Stimulated activated CD8-positive, alpha-beta memory T cell treated with anti-CD3 and anti-CD28 coated beads, Interleukin-15, amount 100 ng/mL, for 48 hours (primary cell): ENCODE measurements at places on chromosomes 6 and 20.

GRCh38 chr20:50286174-50286511 is 95.5 kb downstream of the CEBPB start:
- no peak for DNase-seq

GRCh38 chr6:33604941-33605854 is 15.9 kb upstream of the ITPR3 start:
- DNase-seq, result no peak

DNA sequence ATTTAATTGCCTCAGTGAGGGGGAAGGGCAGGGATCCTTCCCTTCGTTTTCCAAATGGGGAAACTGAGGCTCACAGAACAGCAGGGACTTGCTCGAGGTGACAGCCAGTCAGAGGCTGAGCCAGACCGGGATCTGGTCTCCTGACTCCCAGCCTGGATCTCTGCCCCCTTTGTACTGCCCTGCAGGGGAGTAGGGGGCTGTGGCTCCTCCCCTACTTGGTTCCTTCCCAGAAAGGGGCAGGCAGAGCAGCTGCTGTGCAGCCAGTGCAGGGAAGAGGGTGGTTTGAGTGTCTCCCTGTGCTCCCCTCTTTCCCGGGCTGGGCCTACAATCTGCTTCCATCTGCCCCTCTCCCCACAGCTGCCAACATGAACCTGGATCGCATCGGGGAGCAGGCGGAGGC is 37.6 kb downstream of the UQCC2 start:
- no peak for DNase-seq

GRCh38 chr20:62258499-62259293 is 20.4 kb downstream of the OSBPL2 start:
- no peak for DNase-seq

DNA sequence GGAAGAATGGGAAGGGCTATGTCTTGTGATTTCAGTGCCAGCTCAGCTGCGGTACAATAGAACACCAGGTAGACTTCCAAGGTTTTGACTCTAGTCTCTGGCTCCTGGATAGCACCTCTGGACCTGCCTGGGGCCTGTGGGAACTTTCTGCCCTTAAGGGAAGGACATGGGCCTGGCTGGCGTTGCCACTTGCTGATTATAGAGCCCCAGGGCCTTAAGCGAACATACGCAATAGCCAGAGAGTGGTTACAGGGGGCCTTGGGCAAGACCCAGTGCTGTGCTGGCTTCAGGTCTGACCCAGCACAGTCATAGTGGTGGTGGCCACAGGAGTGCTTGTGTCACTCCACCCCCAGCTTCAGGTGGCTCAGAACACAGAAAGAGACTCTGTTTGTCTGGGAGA is 131.1 kb upstream of the COL21A1 start:
- no peak for DNase-seq

DNA sequence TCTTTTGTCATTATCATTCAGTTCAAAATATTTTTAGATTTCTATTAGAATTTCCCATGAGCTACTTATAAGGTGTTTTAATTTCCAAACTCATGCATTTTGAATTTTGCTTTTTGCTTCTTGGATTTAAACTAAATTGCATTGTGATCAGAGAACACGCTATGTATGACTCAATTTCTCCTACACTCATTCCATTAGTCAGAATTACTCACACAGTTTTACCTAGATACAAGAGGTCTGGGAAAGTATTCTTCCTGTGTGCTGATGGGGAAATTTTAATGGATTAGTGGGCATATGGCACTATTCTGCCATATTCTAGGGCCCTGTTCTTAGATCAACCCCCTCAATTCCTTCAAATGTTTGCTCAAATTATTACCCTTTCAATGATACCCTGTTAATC is 49.9 kb upstream of the BMP5 start:
- no peak for DNase-seq

DNA sequence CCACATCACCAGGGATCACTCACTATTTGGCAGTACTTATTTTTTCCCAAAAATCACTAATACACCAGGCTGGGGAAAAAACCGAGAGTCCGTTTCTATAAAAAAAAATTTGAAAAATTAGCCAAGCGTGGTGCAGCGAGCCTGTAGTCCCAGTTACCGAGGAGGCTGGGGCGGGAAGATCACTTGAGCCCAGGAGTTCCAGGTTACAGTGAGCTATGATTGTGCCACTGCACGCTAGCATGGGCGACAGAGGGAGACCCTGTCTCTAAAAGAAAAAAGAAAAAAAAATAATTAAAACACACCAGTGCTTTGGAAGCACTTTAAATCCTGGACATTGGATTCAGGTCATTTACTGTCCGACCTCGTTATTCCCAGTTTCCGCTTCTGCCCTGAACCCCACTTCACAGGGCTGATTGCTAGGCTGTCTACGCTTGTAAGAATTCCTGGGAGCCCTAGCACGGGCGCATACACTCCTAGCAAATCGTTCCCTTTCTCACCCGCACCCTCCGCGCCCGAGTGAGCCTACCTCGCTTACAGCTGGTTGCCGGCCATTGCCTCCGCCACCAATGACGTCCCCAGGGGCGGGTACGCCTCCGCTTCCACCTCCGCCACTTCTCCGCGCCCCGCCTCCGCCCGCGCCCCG is at the start of gene TPMT:
TSS of gene TPMT (minus strand) at position 571 of the 643 bp plus-strand sequence. CDS start 5,950 bp downstream, outside the sequence.
- DNase-seq, result no peak

GRCh38 chr6:125480146-125480545 is 178.4 kb upstream of the HDDC2 start:
- DNase-seq, result no peak
